Fibroblast of skin of right biceps (primary cell): ENCODE measurements at places on chromosomes 12 and 14.
A peak's percentile ranks its signal among the peaks of the same experiment; 100 is the strongest.

DNA sequence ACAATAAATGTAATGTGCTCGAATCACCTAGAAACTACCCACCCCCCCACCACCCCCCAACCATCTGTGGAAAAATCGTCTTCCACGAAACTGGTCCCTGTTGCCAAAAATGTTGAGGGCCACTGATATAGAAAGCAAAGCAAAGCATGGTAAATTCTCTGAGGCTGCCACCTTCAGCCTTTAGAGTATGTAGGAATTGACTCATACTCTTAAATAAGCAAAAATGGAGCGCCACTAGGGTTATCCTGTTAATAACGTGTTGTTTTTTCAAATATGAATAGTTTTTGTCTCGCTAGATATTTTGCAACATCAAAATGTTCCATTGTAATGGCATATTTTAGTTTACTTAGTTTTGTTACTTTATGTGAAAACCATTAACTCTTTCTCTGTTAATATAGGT lies 18.2 kb downstream of the DYNC1H1 start:
- DNase-seq = no peak

DNA sequence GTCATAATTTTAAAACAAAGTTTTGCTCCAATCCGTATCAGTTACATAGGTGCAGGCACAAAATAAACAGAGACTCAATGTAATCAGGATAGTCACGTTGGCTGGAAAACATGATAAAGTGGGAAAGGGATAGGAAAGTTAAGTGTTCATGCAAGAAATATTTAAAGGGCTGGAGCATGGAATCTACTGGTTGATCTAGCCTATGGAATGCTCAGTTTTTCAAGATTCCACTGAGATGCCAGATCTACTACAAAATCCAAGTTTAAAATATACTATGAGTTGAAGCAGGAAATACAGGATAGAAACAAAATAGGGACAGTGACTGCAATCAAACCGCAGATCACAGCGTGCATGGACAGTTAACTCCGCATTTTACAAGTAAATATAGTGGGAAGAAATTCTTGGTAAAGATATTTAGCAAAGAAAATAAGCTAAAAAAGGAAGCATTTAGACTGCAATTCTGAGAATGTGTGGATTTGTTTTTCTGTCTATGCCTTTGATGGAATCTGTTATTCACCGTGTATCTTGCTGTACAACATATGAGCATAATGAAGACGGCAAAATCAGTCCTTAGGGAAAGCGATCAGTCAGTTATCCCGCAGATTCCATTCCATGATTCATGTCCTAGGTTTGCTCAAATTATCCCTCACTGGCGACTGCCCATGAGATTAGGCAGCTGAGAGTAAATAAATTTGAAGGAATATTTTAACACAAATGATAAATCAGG lies 1044.3 kb downstream of the FLRT2 start:
- peak; percentile 95 for DNase-seq

DNA sequence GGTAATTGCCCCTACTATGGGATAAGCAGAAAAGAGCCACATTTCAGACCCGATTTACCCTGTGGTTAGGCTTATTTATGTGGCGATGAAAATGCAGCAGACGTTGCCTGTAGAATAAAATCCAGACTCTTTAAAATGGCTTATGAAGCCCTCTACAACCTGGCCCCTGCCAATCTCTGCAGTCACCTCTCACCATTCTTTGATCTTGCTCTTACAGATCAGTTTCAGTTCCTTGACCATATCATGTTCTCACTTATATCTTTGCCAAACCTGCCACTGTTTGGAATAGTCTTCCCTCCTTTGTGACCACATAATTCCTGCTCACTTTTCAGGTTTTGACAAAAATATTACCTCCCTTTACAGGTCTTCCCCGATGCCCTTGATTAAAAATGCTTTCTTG lies 264.3 kb upstream of the GARIN6 start:
- DNase-seq = no peak

DNA sequence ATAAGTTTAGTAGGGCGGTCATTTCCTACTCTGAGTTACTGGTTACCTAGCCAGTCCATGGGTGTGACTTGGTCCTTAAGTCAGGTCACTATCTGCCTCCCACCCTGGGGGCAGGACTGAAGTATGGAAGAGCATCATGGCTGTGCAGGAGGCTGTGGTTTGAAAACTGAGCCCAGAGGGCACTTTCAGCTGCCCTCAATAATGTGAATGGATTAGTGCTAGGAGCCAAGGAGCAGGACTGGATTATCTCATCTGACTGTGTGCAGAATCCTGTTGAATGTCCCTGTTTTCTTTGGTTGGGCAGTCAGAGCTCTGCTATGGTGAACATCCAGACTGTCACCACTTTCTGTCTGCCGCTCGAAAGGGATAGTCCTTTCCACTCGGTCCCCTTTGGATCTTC lies 1.6 kb downstream of the ATXN7L3B start:
- peak; percentile 2 for DNase-seq

DNA sequence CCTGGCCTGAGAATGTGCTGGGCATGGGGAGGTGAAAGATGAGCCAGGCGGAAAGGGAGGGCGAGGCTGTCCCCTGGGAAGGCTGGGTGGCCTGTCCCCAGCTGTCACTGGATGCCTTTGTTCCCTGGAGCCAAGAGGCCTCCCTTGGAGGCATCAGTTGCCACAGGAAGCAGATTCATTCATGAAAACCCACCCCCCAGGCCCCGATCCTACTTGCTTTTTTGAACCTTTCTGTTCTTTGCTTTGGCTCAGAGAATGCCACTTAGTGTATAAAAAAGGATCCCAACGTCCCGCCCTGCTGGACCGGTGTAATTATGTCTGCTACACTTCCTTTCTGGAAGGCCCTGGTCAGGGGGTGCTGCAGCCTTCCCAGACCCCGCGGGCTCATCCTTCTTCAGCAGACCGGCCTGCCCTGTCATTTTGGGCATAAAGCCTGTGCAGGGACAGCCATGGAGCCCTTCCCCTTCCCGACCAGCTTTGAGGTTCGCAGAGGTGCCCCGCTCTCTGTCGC lies 220.2 kb downstream of the SLC41A2 start:
- DNase-seq = no peak

DNA sequence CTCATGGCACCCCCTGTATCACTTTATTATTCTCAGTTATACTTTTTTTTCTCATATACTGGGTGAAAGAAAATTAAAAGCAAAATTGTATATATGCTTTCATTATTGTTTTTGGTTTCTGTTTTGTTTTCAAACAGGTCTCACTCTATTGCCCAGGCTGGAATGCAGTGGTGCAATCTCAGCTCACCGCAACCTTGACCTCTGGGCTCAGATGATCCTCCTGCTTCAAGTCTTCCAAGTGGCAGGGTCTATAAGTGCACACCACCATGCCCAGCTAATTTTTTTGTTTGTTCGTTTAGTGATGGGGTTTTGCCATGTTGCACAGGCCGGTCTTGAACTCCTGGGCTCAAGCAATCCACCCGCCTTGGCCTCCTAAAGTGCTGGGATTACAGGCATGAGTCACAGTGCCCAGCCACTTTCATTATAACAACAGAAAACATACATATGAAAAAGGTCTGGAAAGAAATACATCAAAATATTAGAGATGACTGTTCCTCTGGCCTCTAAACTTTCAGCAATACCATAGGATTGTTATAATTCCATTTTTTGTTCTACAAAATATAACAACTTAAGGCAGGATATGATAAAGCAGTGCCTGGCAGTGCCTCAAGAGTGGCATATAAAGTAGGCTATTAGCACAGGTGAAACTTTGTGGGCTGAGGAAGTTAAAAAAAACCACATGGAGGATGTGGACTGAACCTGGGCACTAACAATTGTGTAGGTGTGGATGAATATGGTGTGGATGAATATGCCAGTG lies 5.8 kb upstream of the NTN4 start:
- DNase-seq = no peak

GRCh38 chr14:56952766-56953473 lies 142.6 kb upstream of the OTX2 start:
- no peak for DNase-seq

- DNase-seq = peak; percentile 29
Observed at GRCh38 chr14:105075379-105076295, 10.4 kb upstream of the GPR132 start.

DNA sequence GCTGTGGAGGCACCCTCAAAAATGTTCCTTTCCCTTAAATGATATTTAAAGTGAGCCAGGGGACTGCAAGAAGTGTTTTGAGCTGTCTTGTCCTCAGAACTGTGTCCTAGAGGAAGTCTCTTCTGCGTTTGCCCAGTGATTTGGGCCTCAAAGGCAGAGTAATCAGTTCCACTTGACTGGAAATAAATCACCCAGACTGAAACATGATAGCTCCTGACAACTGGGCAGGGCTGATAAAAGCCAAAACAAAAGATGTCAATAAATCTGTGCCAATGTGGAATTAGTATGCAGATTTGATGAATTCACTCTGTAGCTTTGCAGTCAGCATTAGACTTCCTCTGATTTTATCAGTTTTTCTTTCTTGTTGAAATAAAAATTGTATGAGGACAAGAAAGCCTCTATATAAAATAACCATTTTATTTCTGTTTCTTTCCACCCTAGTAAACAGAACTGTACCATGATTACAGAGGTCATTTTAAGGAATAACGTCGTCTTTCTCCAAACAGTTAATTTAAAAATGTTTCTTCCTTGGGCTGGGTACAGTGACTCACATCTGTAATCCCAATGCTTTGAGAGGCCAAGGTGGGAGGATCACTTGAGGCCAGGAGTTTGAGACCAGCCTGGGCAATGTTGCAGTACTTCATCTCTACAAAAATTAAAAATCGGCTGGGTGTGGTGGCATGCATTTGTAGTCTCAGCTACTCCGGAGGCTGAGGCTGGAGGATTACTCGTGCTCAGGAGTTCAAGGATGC lies 180.8 kb downstream of the ERC1 start:
- DNase-seq = no peak

GRCh38 chr14:88605594-88605993 lies 42.8 kb downstream of the ZC3H14 start:
- no peak for DNase-seq

DNA sequence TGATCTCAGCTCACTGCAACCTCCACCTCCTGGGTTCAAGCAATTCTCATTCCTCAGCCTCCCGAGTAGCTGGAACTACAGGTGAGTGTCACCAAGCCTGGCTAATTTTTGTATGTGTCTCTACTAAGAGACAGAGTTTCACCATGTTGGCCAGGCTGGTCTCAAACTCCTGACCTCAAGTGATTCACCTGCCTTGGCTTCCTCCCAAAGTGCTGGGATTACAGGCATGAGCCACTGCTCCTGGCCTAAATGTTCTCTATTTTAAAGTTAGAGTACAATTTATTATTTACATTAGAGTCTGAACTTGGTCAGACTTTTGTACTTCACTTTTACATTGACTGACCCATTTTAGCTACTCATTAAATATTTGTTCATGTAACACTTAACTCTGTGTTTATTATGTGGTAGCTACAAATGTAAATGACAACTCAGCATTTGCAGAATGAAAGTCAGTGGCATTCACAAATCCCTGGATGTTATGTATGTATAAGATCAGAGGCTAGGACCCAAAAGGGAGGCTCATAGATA lies 409.6 kb downstream of the APAF1 start:
- peak; percentile 31 for DNase-seq

DNA sequence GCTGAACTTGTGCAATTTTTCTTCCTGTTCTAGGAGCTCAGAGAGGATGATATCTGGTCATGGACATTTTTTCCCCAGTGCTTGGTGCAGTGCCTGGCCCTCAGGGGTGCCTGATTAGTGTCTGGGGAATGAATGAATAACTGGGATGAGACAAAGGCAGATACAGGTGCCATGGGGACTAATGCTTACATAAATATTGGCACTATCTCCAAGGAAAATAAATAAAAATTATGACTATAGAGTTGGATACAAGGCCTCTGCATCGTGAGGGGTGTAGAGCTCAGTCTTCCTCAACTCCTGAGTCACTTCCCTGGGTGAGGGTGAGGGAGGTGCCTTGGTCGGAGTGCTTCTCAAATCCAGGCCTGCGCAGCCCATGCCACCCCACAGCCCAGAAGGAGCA lies 188.6 kb downstream of the KCNA5 start:
- no peak for DNase-seq

DNA sequence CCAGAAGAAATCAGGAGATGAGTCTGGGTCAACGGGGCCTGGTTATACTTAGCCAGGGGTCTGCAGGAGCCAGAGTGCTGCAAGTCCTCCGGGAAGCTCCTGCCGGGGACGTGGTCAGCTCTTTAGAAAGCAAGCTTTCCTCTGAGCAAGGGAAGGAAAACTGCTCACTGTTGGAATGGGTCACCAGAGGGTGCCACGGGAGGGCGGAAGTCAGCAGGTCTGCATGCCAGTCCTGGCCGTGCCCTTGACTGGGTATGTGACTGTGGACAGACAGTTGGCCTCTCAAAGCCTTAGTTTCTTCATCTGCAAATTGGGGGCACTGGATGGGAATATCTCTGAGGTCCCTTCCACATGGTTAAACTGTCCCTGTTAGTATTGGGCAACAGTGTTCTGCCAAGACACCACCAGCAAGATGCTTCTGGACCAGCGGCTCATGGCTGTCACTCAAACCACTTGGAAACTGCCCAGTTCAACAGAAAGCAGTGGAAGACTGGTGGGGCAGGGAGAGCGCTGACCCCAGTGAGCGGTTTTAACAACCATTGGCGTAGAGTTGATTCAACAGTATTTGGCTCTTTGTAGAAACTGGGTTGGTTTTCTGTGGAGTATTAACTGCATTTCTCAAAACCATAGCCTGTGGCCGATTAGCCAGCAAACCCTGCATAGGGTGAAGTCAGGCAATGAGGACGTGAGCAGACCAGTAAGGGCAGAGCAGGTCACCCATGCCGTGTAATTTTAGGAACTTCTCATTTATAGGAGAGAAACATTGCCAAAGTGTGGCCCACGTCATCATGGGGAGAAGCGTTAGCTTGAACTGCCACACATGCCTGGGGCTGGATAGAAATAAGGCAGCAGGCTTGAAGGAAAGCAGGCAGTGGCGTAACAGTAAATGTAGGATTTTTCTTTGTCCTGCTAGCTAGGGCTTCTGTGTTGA lies 163.9 kb upstream of the PRMT8 start:
- no peak for DNase-seq

DNA sequence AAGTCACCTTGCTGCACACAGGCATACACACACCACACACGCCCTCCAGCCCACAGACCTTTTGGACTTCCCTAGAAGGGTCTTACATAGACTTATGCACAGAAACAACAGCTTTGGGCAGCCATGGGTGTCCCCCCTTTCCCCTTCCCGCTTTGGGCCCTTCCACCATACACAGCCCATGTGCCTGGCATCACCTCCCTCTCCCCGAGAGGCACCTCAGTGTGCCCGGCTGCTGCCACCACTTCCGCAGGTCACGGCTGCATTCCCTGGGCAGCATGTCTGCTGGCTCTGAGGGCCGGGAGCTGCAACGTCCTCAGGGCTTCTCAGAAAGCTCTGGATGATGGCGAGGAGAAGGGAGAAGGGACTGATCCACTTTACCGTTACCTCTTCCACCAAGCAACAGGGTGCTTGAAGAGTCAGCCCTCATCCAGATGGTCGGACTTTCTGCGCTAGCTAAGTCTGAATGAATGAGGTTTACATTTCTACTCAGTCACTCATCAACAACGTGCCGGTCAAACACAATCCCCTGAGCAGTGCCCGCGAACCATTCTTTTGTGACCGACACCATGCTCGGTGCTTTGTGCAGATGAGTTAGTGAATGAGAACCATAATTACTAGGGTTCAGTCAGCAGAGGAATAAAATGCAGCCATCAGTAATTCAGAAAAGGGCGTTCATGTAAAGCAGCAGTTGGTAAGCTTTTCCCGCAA lies 72.2 kb upstream of the BCL11B start:
- DNase-seq = no peak
